ENCODE measurements at places on chromosomes 4 and X.

DNA sequence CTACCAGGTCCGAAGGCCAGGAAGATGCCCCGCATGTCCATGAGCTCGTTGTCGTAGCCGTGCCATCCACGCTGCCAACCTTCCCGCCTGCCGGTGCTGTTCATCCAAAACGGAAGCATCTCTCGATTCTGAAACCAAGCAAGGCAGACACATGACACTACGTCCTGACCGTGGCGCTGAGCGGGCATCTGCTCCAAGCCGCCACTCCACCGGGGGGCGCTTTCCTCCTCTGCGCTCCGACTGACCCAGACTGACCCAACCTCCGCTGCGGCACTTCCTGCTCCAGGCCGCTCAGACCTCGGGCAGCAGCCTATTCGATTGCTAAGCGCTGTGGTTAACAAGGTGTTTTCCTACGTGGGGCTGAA lies 120.5 kb downstream of the ENPP6 start:
- peak; percentile 49 for DNase-seq

DNA sequence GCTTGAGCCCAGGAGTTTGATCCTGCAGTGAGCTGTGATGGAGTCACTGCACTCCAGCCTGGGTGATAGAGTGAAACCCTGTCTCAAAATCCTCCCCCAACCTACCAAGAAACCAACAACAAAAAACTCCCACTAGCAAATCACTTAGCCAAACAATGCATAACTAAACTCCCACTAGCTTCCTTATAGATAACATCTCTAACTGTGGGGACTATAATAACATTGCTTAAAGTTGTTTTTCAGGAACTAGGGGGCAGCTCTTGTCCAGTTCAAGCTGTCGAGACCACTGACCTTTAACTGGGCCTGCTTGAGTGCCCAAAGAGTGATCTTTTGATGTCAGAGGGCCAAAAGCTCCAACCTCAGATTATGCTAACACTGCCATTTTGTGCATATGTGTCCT lies 81.7 kb downstream of the FREM3 start:
- no peak for DNase-seq

- DNase-seq = no peak
Observed at GRCh38 chrX:2765549-2765830, 13.7 kb downstream of the XG start.

DNA sequence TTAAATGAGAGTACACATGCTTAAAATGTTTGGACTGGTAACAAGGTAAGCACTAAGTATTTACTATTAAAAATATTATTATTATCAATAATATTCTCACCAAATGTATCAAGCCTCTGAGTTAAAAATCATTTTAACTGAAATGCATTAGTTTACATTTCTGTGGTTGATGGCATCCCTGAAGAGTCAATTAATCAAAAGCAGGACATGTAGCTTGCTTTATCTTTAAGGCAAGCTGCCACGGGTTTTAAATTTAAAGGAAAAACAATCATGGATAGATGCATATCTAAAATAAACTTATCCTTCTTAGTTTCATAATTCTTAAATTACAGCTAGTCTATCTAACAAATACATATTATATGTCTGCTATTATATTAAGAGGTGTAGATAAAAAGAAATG lies 584.8 kb upstream of the INTU start:
- DNase-seq = no peak

DNA sequence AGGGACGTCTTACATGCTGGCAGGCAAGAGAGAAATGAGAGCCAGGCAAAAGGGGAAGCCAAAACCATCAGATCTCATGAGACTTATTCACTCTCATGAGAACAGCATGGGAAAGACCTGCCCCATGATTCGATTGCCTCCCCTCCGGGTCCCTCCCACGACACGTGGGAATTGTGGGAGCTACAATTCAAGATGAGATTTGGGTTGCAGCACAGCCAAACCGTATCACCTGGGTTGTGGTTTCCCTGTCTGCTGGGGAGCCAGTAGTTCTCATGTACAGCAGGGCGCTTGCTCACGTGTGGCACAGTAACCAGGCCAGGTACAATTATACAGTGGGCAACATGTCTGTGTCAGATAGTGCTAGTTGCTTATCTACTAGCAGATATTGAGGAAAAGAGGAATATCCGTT lies 11.1 kb upstream of the RS1 start:
- no peak for DNase-seq

- DNase-seq = peak; percentile 10
Observed at GRCh38 chr4:1449475-1449832, 43.2 kb upstream of the NKX1-1 start.

DNA sequence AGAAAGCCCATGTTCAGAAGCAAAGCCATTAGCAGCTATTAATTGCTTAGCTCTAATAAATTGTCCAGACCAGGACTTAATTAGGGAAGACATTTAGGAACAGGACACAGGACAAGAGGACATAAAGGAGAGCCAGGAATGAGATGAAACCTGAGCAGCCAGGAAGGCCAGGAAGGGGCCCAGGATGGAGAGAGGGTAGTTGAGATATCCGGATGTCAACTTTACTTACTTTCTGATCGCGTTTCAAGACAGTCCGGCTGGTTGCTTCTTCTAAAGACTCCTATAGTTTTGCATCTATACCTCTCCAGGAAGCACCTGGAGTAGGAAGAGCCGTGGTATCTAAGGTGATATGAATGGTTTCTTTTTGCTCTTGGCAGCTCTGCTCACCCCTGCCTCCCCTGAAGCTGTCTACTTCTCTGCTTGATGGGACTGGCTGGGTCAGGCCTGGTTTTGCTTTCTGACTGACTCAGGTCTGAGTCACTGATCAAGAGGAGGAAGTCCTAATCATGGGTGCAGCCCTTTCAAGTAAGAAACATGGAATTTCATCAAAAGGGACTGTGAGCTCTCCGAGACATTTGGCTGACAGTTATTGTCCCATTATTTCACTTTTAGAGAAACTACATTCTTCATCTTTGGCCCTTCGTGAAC lies 733.3 kb downstream of the RPA4 start:
- DNase-seq = no peak

DNA sequence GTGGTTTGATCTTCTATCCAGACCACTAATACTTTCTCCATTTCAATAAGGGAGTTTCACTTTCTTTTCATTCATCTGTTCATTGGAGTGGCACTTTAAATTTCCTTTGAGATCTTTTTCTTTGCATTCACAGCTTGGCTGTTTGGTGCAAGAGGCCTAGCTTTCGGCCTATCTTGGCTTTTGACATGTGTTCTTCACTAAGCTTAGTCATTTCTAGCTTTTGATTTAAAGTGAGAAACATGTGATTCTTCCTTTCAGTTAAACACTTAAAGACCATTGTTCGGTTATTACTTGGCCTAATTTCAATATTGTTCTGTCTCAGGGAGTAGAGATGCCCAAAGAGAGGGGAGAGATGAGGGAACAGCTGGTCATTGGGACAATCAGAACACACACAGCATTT lies 24.3 kb downstream of the CXCL13 start:
- no peak for DNase-seq

Measured in stimulated activated CD8-positive, alpha-beta memory T cell treated with anti-CD3 and anti-CD28 coated beads, Interleukin-4, amount 100 ng/mL, for 48 hours (primary cell).